ENCODE measurements at places on chromosomes 3 and 15.

DNA sequence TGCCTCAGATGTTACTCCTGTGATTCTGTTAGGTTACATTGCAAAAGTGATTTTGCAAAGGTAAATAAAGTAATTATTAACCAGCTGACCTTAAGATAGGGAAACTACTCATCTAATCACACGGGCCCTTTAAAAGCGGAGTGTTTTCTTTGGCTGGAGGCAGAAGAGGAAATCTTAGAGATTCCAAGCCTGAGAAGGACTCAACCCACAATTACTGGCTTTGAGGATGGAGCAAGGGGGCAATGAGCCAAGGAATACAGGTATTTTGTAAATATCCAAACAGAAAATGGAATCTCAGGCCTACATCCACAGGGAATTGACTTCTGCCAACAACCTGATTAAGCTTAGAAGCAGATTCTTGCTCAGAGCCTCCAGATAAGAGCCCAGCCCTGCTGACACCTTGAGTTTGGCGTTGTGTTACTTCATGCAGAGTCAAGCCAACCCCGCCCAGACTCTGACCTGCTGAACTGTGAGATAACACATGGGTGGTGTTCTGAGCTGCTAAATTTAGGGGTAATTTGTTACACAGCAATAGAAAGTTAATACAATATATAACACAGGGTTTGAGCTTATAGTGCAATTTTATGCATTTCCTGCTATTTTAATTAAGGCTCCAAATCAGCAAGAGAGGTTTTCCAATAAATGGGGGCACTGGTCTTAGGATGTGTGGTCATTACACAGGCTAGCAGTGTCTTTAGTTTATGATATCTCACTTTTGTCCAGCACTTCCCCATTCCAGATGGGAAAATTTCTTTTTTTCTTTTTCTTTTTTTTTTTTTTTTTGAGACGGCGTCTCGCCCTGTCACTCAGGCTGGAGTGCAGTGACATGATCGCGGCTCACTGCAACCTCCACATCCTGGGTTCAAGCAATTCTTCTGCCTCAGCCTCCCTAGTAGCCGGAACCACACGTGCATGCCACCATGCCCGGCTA lies 19.5 kb downstream of the NFKBIZ start:
- DNase-seq, result no peak

- no peak for DNase-seq
Observed at GRCh38 chr3:77815467-77815866, 775.6 kb downstream of the ROBO2 start.

GRCh38 chr3:39150148-39150802 lies 3.1 kb downstream of the CSRNP1 start:
- DNase-seq, result peak; percentile 15

GRCh38 chr3:13111173-13111872 lies 38.1 kb upstream of the IQSEC1 start:
- DNase-seq, result no peak

GRCh38 chr3:191809326-191809949 lies 348.5 kb downstream of the PYDC2 start:
- no peak for DNase-seq

GRCh38 chr3:141457624-141458236 lies 29.1 kb upstream of the RASA2 start:
- DNase-seq, result no peak

DNA sequence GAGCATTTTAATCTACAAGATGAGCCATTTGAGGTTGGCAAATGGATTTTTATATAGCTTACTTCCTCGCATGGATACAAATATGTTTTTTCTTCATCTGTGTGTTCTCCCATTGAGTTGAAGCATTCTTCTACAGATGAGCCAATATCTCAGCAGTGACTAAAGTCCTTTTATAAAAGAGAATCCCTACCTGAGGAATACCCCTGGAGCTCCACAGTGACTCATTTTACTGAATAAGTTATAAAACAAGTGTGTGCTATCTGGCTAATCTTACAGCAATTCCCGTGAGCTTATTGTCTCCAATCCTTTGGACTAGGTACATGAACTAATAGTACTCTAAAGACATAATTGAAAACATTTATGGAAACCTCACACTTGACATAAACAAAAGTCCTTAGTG lies 354.2 kb upstream of the BCHE start:
- no peak for DNase-seq

- peak; percentile 95 for DNase-seq
Observed at GRCh38 chr15:92917598-92918407, 17.7 kb downstream of the CHD2 start.

DNA sequence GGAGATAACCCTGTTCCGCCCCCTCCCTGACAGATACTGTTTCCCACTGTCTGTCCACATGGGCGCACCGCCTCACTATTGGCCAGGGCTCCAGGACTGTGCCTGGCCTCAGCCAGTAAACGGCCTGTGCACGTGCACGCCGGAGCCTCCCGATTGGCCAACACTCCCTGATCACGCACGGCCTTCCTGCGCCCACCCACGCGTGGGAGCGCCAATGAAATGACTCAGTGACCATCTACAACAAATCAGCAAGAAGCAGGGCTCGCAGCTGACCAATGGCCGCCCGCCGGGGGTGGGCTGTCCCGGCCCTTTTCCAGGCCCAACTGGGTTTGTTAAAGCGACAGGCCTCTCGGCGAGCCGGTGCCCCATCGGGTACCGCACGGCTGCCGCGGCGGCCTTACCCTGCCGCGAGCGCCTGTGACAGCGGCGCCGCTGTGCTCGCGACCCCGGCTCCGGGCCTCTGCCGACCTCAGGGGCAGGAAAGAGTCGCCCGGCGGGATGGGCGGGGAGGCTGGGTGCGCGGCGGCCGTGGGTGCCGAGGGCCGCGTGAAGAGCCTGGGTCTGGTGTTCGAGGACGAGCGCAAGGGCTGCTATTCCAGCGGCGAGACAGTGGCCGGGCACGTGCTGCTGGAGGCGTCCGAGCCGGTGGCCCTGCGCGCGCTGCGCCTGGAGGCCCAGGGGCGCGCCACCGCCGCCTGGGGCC lies at the start of gene ARRDC4:
Gene ARRDC4 (plus strand): TSS at position 340 of the 703 bp plus-strand sequence. CDS start 159 bp downstream, at position 499.
- peak; percentile 97 for DNase-seq

DNA sequence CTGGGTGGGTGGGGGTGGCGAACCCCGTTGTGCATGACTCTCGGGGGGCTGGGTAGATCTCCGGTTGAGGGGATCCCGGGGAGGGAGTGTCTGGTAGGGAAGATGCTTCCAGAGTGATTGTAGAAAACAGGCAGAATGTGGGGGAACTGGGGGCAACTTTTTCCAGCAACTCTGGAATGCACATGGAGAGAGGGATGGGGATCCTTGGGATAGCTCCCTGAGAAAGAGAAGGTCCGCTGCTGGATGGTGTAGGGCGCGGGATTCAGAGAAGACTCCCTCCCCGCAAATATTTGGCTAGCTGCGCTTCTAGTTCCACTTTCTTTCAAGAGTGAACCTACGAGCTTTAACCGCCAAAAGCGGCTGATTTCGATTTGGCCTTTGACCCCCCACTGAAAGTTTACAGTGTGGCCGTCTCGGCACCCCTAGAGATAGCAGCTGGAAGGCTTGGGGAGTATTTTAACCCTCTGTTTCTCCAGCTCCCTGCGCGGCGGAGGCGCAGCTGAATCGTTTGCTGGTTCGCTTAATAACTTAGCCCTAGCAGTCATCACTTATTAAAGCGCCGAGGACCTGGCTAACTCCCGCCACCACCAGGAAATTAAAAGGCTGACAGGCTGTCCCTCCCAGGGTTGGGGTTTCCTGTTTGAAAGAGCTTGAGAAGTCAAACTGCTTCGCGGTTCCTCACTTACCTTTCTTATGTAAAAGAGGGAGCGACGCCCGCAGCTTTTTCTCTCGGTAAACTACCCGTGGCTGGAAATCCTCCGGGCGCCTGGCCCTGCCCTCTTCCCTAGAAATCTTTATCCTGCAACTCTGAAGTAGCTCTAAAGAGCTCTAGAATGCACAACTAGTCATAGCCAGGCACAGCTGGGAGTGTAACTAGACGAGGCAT lies 1.2 kb downstream of the PHLDB2 start:
- peak; percentile 93 for DNase-seq

DNA sequence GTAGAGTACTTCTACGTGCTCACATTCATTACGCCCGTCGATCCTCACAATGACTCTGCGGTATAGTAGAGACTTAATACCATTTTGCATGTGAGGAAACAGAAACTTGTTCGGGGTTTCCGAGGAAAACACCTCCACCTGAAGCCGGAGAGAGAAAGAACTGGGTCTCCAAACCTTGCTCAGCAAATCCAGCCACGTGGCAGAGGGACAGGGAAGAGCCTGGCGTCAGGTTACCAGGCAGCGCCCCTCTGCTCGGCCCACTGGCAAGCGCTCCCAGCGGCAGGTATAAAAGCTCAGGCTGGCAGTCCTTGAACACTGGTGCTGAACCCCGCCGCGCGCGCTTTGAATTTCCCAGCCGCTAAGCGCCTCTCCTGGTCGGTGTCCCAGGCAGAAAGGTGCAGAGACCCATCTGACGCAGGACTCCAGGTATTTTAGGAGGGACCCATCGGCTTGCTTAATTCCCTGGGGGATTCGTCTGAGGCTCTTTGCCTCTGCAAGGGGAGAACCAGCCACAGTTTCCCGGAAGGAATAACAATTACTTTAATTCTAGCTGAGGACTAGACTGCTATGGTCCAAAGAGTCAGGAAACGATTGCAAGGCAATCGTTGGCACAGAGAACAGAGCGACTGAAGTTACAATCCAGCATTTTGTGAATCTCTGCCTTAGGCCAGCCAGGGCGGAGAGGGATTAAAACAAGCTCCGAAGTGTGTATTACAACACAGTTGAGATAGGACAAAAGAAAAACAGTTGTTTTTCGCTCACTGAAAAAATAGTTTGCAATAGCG lies at the start of gene C2CD4A:
Gene C2CD4A (plus strand): TSS at position 315 of the 785 bp plus-strand sequence. CDS start 637 bp downstream, outside the sequence.
- peak; percentile 13 for DNase-seq

DNA sequence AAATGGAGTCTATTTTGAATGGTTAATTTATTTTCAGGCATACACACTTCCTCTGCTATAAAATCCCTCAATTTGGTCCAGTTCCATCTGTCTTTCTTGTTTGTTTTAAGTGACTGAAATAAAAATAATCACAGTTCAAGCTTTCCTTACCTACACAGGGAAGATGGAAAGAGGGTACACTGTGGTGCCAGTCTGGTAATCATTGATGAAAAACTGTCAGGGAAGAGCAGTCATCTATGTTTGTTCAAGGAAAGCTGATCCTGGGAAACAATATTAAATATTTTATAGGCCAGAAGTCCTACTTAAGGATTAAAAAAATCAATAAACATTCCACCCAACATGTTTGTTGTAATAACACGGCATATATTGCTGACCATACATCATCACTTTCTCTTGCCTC lies 115.2 kb upstream of the KCNMB2 start:
- no peak for DNase-seq

DNA sequence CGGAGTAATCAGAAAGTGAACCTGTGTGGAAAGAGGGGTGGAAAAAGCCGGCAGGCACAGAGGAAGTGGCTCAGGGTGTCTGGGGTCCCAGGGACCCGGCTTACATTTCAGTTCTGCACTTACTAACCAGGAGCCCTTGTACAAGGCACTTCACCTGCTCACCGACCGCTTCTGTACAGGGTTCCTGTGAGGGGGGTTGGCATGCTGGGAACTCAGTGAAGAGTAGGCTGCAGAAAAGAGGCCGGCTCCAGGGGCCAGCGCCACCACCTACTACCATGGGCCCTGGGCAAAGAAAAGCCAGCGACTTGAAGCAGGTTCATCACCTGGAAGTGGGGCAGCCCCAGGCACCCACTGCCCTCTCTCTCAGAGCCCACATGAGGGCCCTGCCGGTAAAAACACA lies 6.2 kb downstream of the STIMATE start:
- no peak for DNase-seq

GRCh38 chr3:67863869-67864268 lies 209.5 kb upstream of the SUCLG2 start:
- DNase-seq, result peak; percentile 28

- no peak for DNase-seq
Observed at GRCh38 chr3:31728403-31728802, 195.7 kb downstream of the STT3B start.

DNA sequence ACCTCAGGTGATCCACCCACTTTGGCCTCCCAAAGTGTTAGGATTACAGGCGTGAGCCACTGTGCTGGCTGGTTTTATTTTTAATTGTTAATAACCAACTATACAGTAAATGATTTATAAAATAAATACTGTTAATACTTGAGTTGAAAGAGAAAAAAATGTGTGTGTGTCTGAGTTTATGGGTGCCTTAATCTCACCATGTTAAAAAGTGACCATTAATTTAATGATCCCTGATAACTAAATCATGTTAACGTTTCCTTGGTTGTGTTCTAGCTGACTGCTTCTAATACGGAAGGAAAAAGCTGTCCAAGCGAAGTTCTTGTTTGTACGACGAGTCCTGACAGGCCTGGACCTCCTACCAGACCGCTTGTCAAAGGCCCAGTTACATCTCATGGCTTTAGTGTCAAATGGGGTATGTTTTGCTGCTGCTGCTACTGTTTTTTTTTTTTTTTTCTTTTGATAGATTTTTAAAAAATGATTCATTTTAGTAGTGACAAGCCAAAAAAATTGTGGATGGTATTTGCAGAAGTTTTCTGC lies 113.5 kb downstream of the GHSR start:
- DNase-seq, result no peak

DNA sequence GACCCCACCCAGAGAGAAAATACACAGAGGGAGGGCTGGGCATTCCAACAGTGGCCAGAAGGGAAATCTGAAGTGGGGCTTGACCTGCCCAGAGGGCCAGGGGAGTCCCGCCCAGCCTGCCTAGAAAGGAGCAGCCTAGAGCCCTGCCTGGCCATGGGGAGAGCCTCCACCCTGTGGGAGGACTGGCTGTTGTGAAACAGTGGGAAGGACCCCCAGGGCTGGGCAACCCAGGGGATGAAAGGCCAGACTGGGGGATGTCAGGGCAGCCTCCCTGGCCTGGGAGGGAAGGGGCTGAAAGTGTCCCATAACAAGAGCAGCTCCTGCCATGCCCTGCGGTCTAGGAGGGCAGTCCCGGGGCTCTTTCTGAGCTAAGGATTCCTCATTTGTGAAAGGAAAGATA lies 69.0 kb downstream of the SLC12A8 start:
- no peak for DNase-seq

- DNase-seq, result no peak
Observed at GRCh38 chr15:96312641-96313335, 17.7 kb upstream of the NR2F2 start.

GRCh38 chr15:69677403-69677802 lies 224.8 kb downstream of the RPLP1 start:
- no peak for DNase-seq

DNA sequence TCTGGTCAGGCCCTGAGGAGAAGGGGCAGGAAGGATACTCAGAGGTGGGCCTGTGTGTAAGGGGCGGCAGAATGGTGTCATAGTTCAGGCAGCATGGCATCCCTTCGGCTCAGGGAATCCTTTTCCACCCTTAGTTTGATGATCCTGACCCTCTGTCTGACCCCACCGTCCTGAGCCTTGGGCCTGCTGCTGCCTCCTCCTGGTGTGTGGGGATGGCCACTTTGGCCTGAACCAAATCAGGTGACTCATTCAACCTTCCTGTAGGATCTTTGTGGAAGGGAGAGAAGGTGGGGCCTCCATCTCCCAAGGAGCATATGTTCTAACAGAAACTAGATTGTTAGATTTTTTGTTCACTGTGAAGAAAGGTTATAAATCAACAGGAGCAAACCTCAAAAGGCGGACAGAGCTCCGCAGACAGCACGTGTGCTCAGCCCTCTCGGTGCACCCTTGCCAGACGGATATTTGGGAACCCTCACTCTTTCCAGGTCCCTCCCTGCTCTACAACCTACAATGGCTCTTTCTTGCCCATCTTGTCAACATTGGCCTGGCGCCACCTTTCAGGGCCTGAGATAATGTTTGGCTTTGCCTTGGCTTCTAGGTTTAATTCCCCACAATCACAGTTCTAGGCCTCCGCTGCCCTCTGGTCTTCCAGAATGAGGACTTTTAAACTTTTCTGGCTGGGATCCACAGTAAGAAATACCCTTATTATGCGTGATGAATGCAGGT lies 21.7 kb downstream of the THSD4 start:
- no peak for DNase-seq

Data from SJCRH30 (cell line).